ENCODE measurements at places on chromosomes 2 and 18.

- H3K27me3 ChIP-seq, result peaks cover 4% of the 10 kb centered on the region
- DNase-seq, result no peak
- peak overlapping the region; percentile 96 for H3K27ac ChIP-seq
- H3K36me3 ChIP-seq, result peaks cover 23% of the 10 kb centered on the region
Observed at GRCh38 chr2:203704430-203704829, 2.0 kb upstream of the CD28 start.

DNA sequence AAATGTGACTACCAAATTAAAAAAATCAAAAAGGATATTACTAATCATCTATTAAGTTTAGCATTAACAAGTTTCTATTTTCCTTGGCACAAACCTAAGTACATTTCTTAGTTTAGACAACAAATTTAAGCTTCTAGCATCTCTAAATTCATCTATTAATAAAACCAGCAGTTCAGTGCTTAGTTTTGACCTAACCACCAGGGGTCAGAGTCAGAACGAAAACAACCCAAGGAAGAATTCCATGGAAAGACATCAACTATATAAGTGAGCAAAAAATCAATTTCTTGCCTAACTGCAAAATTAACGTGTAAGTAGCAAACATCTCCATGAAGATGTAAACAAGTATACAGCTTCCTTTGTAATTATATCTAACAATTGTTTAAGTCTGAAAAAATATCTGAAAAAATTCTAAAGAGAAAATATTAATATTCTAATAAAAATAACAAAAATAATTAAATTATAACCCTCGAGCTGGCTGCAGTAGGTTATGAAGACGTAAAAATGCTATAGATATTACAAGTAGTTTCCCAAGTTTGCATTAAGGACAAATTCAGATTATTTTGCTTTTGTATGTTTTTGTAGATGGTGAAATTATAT lies 83.7 kb downstream of the CERKL start:
- DNase-seq, result no peak
- H3K36me3 ChIP-seq, result no peaks in the 10 kb centered on the region
- peaks cover 3% of the 10 kb centered on the region for H3K27me3 ChIP-seq
- H3K4me3 ChIP-seq, result no peak overlapping the region
- peaks cover 7% of the 10 kb centered on the region for H3K4me1 ChIP-seq

- H3K27ac ChIP-seq, result no peak overlapping the region
- no peaks in the 10 kb centered on the region for H3K27me3 ChIP-seq
- no peaks in the 10 kb centered on the region for H3K36me3 ChIP-seq
- no peak for DNase-seq
- peaks cover 7% of the 10 kb centered on the region for H3K4me1 ChIP-seq
Observed at GRCh38 chr2:160928854-160929301, 231.3 kb upstream of the TANK start.

GRCh38 chr2:73020306-73020656 lies 51.2 kb downstream of the SFXN5 start:
- H3K4me1 ChIP-seq, result peaks cover 44% of the 10 kb centered on the region
- DNase-seq, result no peak
- no peak overlapping the region for H3K4me3 ChIP-seq

- peaks cover 9% of the 10 kb centered on the region for H3K27me3 ChIP-seq
- no peak overlapping the region for H3K27ac ChIP-seq
- no peak for DNase-seq
- H3K4me3 ChIP-seq, result no peak overlapping the region
- peaks cover 5% of the 10 kb centered on the region for H3K4me1 ChIP-seq
Observed at GRCh38 chr18:11488175-11488574, 121.2 kb upstream of the SLC35G4 start.

DNA sequence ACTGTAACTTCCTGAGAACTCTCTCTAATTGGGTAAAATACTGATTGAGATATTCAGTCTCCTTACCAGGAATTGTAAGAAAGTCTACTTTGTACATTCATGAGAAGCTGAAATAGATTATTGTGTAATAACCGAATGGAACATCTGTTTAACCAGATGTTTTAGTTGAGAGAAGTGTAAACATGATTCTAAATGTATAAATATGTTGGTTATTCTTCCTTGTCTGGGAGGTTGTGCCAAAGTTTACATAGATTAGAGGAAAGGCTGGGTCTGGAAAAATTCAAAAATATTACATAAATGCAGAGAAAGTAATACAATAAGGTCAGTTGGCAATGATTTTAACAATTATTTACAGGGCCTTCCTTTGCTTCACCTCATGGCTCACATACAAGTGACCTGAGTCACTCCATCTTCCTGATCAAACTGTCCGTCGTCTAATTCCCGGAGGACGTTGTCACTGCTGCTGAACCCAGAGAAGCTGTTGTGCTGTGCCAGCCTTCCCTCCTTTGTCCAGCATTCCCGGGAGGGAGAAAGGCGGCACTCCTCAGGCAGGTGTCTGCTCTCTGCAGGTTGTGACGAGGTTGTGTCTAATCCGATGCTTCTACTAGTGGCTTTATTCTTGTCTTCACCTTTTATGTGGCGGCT lies 55.9 kb downstream of the MOB4 start:
- peaks cover 3% of the 10 kb centered on the region for H3K27me3 ChIP-seq
- no peak for DNase-seq
- H3K4me3 ChIP-seq, result no peak overlapping the region
- peak overlapping the region; percentile 68 for H3K27ac ChIP-seq

DNA sequence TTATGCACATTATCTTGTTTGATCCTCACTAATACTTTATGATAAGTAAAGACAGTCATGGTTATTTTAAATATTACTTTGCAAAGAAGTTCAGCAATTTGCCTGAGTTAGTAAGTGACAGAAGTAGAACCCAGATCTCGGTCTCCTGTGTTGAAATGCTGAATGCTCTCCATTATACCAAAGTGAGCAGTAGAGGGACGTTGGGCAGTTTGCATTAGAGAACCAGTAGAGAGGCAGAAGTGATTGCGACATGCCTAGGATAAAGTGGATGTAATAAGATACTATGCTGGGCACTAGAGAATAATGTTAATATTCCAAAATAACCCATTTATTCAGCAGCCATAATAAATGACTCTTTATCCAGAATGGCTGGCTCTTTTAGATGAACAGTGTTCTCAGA lies 201.0 kb downstream of the PMAIP1 start:
- no peaks in the 10 kb centered on the region for H3K36me3 ChIP-seq
- no peak overlapping the region for H3K4me3 ChIP-seq

- peak within 1 kb of the TSS; percentile 100 for H3K27ac ChIP-seq
- peaks cover 44% of the 10 kb centered on the region for H3K4me1 ChIP-seq
- DNase-seq, result peak; percentile 85
- H3K36me3 ChIP-seq, result peaks cover 5% of the 10 kb centered on the region
- peak within 1 kb of the TSS; percentile 91 for H3K4me3 ChIP-seq
Observed at GRCh38 chr2:188291617-188292347, at the start of gene GULP1. Gene GULP1 (plus strand): TSS chr2:188291874. CDS start chr2:188477703, 185,829 bp downstream.

- no peak for DNase-seq
- H3K4me3 ChIP-seq, result no peak overlapping the region
- peaks cover 16% of the 10 kb centered on the region for H3K4me1 ChIP-seq
- H3K36me3 ChIP-seq, result no peaks in the 10 kb centered on the region
Observed at GRCh38 chr2:79162132-79162531, 2.6 kb upstream of the REG3A start.

- no peak overlapping the region for H3K4me3 ChIP-seq
- H3K27ac ChIP-seq, result no peak overlapping the region
- peaks cover 26% of the 10 kb centered on the region for H3K27me3 ChIP-seq
- no peaks in the 10 kb centered on the region for H3K36me3 ChIP-seq
Observed at GRCh38 chr2:2577407-2577831, 246.3 kb upstream of the MYT1L start.

- no peak overlapping the region for H3K27ac ChIP-seq
- H3K27me3 ChIP-seq, result peaks cover 8% of the 10 kb centered on the region
- H3K4me1 ChIP-seq, result peaks cover 19% of the 10 kb centered on the region
- H3K36me3 ChIP-seq, result no peaks in the 10 kb centered on the region
- DNase-seq, result no peak
- no peak overlapping the region for H3K4me3 ChIP-seq
Observed at GRCh38 chr2:40396124-40396523, 55.8 kb downstream of the SLC8A1 start.

- peak overlapping the region; percentile 94 for H3K27ac ChIP-seq
- no peaks in the 10 kb centered on the region for H3K27me3 ChIP-seq
- H3K36me3 ChIP-seq, result peaks cover 52% of the 10 kb centered on the region
- peak overlapping the region; percentile 94 for H3K4me3 ChIP-seq
- H3K4me1 ChIP-seq, result peaks cover 55% of the 10 kb centered on the region
- DNase-seq, result no peak
Observed at GRCh38 chr18:49486606-49486952, 455 bp downstream of the C18orf32 start.

- no peak overlapping the region for H3K27ac ChIP-seq
- H3K4me1 ChIP-seq, result no peaks in the 10 kb centered on the region
- H3K36me3 ChIP-seq, result no peaks in the 10 kb centered on the region
- no peak overlapping the region for H3K4me3 ChIP-seq
- DNase-seq, result no peak
Observed at GRCh38 chr2:161901460-161901859, 172.6 kb downstream of the DPP4 start.

GRCh38 chr18:12990967-12991820 lies at the start of gene CEP192:
Gene CEP192 (plus strand): TSS chr18:12991362. CDS start chr18:12999425, 8,063 bp downstream.
- DNase-seq, result peak; percentile 96
- H3K27me3 ChIP-seq, result no peaks in the 10 kb centered on the region
- peak within 1 kb of the TSS; percentile 99 for H3K4me3 ChIP-seq
- peaks cover 38% of the 10 kb centered on the region for H3K4me1 ChIP-seq
- H3K27ac ChIP-seq, result peak within 1 kb of the TSS; percentile 99
- H3K36me3 ChIP-seq, result peaks cover 13% of the 10 kb centered on the region

GRCh38 chr18:24910221-24910620 lies 441.7 kb downstream of the ZNF521 start:
- peaks cover 7% of the 10 kb centered on the region for H3K36me3 ChIP-seq
- H3K27me3 ChIP-seq, result peaks cover 4% of the 10 kb centered on the region
- DNase-seq, result no peak
- no peak overlapping the region for H3K4me3 ChIP-seq
- peaks cover 15% of the 10 kb centered on the region for H3K4me1 ChIP-seq
- H3K27ac ChIP-seq, result no peak overlapping the region

- DNase-seq, result no peak
- H3K27me3 ChIP-seq, result no peaks in the 10 kb centered on the region
- peak overlapping the region; percentile 89 for H3K27ac ChIP-seq
- no peak overlapping the region for H3K4me3 ChIP-seq
- H3K4me1 ChIP-seq, result peaks cover 22% of the 10 kb centered on the region
- H3K36me3 ChIP-seq, result peaks cover 19% of the 10 kb centered on the region
Observed at GRCh38 chr18:62979900-62980299, 264.6 kb downstream of the PHLPP1 start.

- peaks cover 34% of the 10 kb centered on the region for H3K36me3 ChIP-seq
- no peaks in the 10 kb centered on the region for H3K27me3 ChIP-seq
- DNase-seq, result no peak
- H3K27ac ChIP-seq, result no peak overlapping the region
- peaks cover 12% of the 10 kb centered on the region for H3K4me1 ChIP-seq
- H3K4me3 ChIP-seq, result no peak overlapping the region
Observed at GRCh38 chr2:3217646-3218045, 160.0 kb downstream of the EIPR1 start.

DNA sequence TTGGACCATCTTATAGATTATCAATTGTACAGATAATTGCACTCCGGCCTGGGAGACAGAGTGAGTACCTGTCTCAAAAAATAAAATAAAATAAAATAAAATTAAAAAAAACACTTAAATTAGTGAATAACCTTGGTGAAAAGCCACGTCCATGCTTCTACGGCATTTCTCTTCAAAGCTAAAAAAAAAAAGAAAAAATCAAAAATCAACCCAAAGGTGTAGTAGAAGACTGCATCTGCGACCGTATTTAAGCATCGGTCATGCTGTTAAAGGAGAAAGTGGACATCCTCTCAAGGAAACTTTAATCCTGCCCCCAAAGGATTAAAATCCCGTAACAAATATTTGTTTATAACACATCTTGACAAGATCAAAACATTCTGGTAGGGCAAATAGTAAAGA lies 350 bp upstream of the RNF138 start:
- no peak for DNase-seq
- H3K27ac ChIP-seq, result peak overlapping the region; percentile 97
- no peaks in the 10 kb centered on the region for H3K27me3 ChIP-seq
- peak overlapping the region; percentile 92 for H3K4me3 ChIP-seq

DNA sequence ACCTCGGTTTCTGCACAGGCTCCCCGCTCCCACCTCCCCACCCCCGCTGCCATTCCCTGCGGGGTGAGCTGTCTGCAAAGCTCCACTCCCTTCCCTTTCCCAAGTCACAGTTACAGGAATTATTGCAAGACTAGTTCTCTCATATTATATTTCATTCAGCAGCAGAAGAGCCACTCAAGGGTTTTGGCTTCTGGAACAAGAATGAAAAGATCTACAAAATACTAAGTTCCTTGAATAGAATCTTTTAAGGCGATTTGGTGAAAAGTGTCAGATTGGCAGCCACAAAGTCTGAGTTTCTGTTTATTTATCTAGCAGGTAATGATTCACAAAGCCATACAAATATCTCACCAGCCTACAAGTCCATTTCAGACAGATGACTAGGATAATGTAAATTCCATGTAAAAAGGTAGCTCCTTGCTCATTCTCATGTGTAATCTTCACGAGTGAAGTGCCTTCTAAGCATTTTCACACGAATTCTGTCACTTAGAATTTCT lies 221.9 kb upstream of the RBBP8 start:
- DNase-seq, result peak; percentile 46
- peak overlapping the region; percentile 83 for H3K27ac ChIP-seq
- peak overlapping the region; percentile 60 for H3K4me3 ChIP-seq

All from nephron progenitor cell (in vitro differentiated cells).